Endothelial cell (in vitro differentiated cells): ENCODE measurements at places on chromosomes 3 and 15. TPM values are rescaled to one million over a fixed set of nuclear protein-coding genes. Genes with fewer than 3 reads are reported as not detected.

The PATL2 gene
- 0.69 TPM for total RNA-seq

The CYP1A2 gene
- total RNA-seq = not detected

The INKA1 gene
- 57.6 TPM for total RNA-seq

The PTPN9 gene
- total RNA-seq = 41.9 TPM

The ITIH1 gene
- total RNA-seq = not detected

The TMEM212 gene
- not detected for total RNA-seq

The VIPR1 gene
- 5.4 TPM for total RNA-seq

The PAQR5 gene
- total RNA-seq = 0.15 TPM

The SNRPN gene
- total RNA-seq = 212 TPM

The SNX22 gene
- total RNA-seq = 0.41 TPM

The FETUB gene
- not detected for total RNA-seq

GRCh38 chr3:190319660-190320059 lies 2.6 kb downstream of the CLDN1 start:
- no peak for DNase-seq

DNA sequence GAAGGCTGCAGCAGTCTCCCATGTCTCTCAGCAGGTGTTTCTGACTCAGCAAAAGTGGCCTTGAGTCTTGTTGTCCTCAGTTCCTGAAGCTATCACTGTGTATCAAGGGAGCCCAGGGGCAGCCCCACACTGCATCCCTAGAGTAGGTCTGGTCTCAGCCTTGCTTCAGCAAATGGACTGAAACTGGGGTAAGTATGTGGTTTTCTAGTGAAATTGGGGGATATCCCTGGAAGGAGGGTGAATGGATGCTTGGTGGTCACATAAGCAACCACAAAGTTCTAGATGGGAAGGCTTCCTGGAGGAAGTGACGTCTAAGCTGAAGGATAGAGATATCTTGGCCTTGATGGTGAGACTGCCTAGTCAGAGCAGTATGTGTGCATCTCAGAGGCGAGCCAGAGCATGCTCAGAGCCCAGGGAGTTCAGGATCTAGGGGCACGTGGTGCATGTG lies 38.4 kb downstream of the TMEM158 start:
- no peak for DNase-seq

GRCh38 chr15:88661761-88662556 lies 23.1 kb downstream of the ISG20 start:
- DNase-seq = no peak

DNA sequence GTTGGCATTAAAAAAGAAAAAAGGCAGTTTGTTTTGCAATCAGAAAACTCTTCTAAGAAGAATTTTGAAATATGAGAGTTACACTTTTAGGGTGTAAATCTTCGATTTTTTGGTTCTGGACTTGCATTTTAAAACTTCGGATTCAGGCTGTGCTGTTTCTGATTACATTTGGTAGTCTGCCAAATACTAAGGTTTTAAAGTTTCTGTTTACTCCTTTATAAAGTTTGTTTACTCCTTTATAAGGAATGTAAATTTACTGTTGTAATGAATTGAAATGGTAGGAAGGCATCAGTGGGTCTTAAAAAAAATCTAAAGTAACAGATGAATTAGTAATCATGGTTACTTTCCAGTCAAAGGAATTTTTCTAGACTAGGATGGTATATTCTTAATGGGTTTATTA lies 14.1 kb downstream of the FXR1 start:
- no peak for DNase-seq

DNA sequence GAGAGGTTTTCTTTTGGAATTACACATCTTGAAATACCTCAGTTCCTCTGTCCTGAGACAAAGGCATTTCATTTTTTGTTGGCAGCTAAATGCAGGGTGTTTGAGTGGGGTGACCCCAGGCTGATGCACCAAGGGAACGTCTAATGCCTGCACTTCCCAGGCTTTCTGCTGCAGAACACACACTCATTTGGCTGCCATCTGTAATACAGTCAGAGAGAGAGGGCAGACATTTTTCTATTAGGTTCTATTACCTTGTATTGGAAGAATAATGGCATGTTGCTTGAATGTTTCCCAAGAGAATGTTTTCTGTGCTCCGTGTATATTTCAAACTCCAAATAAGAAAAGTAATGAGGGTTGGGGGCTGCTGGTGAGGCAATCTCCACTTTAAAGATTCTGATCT lies 87.1 kb downstream of the PTPRG start:
- no peak for DNase-seq

- DNase-seq = no peak
These were observed 32.2 kb upstream of the MTMR14 start for GRCh38 chr3:9617056-9617455.

GRCh38 chr3:108201258-108201657 lies 21.0 kb downstream of the IFT57 start:
- no peak for DNase-seq

DNA sequence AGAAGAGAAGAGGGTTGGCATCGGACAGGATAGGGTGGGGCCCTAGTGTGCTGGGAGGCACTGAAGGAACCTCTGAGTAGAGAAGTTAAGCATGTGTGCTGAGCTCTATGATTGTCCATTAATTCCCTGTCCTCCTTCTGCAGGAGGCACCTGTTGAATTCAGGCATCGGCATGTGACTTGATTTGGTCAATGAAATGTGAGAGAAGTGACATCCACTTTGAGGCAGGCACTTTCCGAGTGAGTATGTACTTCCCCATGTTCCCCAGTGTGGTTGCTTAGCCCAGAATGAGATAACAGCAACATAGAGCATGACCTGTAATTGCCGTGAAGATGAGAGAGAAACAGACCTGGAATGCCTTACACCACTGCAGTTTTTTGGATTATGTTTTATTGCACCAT lies 224.8 kb downstream of the RPLP1 start:
- DNase-seq = no peak

DNA sequence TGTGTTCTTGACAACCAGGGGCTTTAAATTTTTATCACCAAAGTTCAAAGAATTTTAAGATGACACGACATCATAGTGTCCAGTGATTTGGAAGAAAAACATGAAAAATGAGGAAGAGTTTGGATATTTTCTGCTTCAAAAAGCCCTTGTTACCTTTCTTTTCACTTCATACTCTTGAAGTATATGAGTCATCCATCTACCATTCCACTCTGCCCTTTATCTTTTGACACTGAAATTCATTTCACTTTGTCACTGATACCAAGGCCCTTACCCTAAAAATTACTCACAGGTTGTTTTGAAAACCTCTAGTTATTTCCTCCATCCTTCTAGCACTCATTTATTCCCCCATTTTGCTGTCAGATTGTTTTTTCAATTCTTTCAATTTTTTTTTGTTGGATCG lies 42.7 kb downstream of the OR5H15 start:
- no peak for DNase-seq

DNA sequence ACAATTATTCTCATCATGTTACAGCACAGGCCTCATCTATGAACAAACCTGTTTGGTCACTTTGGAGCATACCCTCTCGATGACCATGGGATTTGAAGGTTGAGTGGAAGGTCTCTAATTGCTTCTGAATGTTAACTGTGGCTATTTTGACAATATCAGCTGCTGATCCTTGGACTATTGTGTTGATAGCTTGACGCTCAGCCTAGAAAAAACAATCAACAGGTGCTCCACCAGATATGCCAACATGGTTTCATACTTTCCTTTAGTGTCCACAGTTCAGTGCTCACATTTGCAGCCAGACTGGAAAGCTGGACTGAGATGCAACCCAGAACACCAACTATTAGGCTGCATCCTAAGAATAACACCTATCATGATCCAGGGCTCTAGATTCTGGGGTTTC lies 109.7 kb downstream of the POLQ start:
- DNase-seq = no peak

DNA sequence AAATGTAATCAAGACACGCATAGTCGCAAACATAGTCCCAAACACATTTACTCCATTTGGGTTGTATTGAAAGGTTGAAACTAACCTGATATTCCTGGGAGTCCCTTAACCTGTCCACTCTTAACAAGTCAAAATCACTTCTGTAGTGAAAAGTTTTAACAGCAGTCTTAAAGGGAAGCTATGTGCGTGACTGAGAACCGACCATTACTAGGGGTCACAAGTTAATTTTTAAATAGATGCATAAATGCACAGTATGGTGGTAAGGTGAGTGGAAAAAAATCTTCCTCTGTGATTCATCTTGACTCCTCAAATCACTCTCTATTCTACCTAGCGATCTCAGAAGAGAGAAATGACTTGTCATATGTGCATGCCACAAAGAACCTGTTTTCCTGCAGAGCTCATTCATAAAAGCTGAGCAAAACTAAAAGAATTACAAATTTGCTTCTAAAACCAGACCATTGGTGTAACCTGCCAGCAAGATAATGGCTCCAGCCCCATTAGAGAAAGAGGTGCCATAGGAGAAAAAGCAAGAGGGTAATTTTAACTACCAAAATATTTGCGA lies 4.8 kb downstream of the GPR15 start:
- no peak for DNase-seq

GRCh38 chr3:152419748-152420147 lies 151.0 kb downstream of the MBNL1 start:
- no peak for DNase-seq

DNA sequence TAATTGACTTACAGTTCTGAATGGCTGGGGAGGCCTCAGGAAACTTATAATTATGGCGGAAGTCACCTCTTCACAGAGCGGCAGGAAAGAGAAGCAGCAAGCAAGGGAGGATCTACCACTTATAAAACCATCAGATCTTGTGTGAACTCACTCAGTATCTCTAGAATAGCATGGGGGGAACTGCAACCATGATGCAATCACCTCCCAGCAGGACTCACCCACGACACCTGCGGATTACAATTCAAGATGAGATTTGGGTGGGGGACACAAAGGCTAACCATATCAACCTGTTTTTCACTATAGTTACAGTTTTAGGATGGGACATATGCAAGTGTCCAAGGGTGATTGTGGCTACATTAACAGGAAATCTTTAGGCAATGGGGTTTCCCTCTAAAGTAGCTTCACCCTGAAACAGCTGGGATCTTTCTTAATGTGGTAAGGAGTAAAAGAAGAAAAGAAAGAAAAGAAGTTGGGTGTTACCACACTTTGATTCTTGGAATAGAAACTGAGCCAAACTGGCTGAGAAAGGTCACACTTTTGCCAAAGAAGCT lies 453.8 kb downstream of the OTOL1 start:
- DNase-seq = no peak

DNA sequence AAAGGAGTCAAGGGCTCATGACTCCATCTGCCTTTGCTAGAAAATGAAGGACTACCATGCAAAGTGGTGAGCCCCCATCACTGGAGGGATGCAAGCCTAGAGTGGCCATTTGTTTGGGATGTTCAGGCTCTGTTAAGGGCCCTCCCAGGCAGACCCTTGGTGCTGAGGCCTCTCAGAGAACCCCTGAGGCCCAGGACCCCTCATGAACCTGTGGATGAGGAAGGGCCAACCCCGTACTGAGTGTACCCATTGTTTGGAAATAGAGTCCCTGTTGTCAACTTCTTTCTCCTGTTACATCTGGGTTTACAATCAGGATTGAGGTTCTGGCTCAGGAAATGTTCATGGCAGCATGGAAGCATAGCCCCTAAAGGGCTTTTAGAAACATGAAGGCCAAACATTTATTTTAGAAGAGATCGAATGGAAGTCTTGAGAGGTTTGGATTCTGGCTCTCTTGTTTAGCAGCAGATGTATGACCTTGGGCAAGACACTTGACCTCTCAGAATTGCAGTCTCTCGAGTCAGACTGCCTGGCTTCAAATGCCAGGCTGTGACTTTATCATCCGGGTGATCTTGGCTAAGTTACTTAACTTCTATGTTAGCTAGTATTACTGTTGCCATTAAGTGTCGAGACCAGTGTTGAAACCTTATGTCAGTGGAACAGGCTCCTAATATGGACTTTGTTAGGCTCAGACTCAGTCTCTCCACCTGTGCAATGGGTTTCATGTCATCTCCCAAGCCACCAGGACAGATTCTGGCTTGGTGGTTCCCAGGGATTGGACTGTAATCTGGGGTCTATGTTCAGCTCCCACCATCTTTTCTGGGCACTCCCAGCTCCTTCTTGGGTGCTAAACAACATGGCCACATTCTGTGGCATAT lies 12.4 kb downstream of the ITGA11 start:
- DNase-seq = no peak

GRCh38 chr15:36860792-36861191 lies 239.6 kb downstream of the MEIS2 start:
- no peak for DNase-seq

DNA sequence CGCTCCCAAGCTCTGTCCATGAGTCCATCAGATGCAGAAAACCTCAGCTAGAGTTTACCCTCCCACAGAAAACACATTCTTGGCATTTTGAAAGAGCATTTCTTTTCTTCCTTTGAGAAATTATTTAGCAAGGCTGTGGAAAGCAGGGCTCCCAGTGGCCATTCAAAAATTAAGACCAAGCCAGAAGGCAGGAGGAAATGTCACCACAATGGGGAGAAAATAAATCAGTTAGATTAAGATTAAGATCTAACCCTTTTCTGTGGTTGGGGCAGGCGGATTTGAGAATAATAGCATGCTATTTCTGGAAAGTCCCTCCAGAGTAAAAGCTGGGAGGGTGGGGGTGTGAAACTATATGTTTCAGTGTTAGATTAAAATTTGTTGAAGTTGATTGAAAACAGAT lies 20.2 kb downstream of the LRIG1 start:
- DNase-seq = no peak

GRCh38 chr3:147267434-147267833 lies 138.9 kb downstream of the ZIC4 start:
- DNase-seq = no peak

GRCh38 chr15:71338265-71338664 lies 223.0 kb downstream of the THSD4 start:
- DNase-seq = no peak

DNA sequence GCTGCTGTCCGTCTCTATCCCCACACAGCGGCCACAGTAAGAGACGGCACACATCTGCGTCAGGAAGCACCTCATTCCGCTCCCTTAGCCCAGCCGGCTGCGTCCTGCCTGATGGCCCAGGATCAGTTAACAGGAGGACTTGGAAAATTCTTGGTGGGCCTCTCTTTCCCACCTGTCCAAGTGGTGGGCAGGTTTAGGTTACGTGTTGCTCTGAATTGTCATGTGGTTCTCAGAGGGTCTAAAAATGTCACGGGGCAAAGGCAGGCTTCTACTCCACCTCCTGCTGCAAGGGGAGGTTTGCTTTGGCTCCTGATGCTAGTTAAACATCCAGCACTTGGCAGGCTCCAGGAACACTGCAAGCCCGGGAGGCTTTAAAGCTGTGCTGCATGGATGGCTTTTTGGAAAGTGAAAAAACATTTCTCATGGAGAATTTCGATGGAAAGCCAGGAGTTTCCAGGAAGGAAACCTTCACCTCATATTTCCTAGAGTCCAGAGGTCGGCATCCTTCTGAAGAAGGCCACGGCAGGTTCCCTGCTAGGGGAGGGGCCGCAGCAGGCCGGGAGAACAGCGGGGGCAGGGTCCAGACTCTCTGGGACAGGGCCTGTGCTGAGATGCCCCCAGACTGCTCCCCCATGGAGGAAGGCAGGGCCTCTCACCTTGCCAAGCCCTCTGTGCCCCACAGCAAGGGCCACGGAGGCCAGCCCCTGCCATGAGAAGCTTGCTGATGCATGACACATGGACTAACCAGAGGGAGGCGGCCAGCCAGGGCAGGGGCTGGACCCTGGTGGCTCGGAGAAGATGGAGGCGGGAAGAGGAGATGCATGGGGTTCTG lies 10.8 kb downstream of the CTSH start:
- DNase-seq = no peak
